T-cell (primary cell): ENCODE measurements at places on chromosomes 7 and 10.

GRCh38 chr7:26489391-26489790 is 197.7 kb downstream of the SNX10 start:
- DNase-seq: no peak

GRCh38 chr10:127414024-127414423 is 135.1 kb upstream of the NPS start:
- DNase-seq: no peak

- no peak for DNase-seq
Observed at GRCh38 chr10:116120688-116121455, 152.1 kb downstream of the GFRA1 start.

DNA sequence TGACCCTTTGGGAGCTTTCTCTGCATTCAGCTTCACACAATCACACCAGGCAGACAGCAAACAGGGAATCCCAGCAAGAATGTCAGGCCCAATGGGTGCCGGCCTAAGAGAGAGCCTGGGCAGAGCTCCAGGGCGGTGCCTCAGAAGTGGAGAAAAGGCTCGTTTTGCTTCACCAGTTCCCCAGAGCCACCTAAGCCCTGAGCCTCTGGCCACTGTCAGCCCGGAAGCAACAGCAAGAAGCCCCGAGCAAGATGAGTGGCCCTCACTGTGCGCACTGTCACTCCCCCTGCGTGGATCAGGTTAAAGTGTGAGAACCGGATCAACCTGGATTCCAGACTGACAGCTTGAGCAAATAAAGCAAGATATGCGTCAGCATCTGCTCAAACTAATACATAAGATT is 14.7 kb downstream of the CNPY1 start:
- DNase-seq: no peak
